ENCODE measurements at places on chromosomes 4 and X.
A peak's percentile ranks its signal among the peaks of the same experiment; 100 is the strongest.

- DNase-seq, result no peak
Measured at GRCh38 chr4:91064157-91064853, 937.1 kb downstream of the CCSER1 start.

GRCh38 chr4:88672987-88673386 lies 24.6 kb downstream of the NAP1L5 start:
- peak; percentile 7 for DNase-seq

DNA sequence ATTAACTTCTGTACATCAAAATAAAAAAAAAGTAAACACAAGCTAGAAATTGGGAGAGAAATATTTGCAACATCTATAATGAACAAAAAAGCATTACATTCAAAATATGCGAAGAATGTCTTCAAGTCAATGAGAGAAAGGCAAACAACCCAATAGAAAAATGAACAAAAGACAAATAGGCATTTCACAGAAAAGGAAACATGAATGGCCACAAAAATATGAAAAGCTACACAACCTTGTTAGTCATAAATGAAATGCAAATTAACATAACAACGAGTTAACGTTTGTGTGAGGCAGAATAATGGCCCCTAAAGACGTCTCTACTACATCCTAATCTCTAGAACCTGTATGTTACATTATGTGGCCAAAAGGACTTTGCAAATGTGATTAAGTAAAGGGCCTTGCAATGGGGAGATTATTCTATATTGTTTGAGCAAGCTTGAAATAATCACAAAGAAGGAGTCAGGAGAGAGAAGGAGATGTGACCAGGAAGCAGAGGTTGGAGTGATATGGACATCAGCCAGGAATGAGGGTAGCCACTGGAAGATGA lies 86.8 kb downstream of the WDFY3 start:
- DNase-seq, result no peak

DNA sequence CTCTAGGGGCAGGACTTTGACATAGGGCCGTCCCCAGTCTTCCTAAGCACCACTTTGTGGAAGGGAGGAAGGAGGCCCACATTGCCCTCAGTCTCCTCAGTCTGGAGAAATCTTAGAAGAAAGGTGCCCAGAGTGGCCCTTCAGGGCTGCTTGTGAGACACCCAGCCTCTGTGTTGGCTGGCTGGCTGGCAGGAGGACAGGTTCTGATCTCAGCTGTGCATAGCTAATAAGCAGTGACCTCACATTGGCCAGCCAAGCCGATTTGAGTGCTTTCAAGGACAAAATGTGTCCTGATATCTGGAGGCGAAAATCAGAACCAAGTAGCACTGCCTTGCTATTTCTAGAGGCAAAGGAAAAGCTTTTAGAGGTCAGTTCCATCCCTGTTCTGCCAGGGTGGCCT lies 211.5 kb downstream of the BCOR start:
- DNase-seq, result no peak

- no peak for DNase-seq
Measured at GRCh38 chr4:7196736-7197135, 4.4 kb downstream of the SORCS2 start.

All from CD4-positive, alpha-beta T cell treated with Interleukin-6 at 100 ng/mL for 8 hours (primary cell).